Brain (organoid and tissue), 16 donors: ENCODE measurements at places on chromosomes 1 and 21. TPM values are rescaled to one million over a fixed set of nuclear protein-coding genes. Genes with fewer than 3 reads are reported as not detected.

The LCE2A gene
- not detected for polyA plus RNA-seq

The CFHR5 gene
- not detected for polyA plus RNA-seq

The ETS2 gene
- polyA plus RNA-seq: 88.1 TPM

The ST6GALNAC5 gene
- polyA plus RNA-seq: 9.5 TPM

The PLEKHN1 gene
- not detected for polyA plus RNA-seq

The DNASE2B gene
- polyA plus RNA-seq: not detected

The LRRC38 gene
- 0.24 TPM for polyA plus RNA-seq

The MEGF6 gene
- 8.0 TPM for polyA plus RNA-seq

The HLX gene
- polyA plus RNA-seq: 1.8 TPM

The HMCN1 gene
- polyA plus RNA-seq: 0.32 TPM

The RNU5D-1 gene
- polyA plus RNA-seq: not detected

The AMPD1 gene
- not detected for polyA plus RNA-seq

The KANK4 gene
- 1.7 TPM for polyA plus RNA-seq

The FLVCR1 gene
- polyA plus RNA-seq: 6.1 TPM

The ADAM30 gene
- polyA plus RNA-seq: not detected

The FAM3B gene
- polyA plus RNA-seq: 11.0 TPM
